Right hindlimb (tissue), 1 donor: ENCODE measurements at places on chromosomes 6 and 20.

GRCh38 chr6:7543789-7544424 is 2.4 kb downstream of the DSP start:
- peak; percentile 23 for DNase-seq

DNA sequence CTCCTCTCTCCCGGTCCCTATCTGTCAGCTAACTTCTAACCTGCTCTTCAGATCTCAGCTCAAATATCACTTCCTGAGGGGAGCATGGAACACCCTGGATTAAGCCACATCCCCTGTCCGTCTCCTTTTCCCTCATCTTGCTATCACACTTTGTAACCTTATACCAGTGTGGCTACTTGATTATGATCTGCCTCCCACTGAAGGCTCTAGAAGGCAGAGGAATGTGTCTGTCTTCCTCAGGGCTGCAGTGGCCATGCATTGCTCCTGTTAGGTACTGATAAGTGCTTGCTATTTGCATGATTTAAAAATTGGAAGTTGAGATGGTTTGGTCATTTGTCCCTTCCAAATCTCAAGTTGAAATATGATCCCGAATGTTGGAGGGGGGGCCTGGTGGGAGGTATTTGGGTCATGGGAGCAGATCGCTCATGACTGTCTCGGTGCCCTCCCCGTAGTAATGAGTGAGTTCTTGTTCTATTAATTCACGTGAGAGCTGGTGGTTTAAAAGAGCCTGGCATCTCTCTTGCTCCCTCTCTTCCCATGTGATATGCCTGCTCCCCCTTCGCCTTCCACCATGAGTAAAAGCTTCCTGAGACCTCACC is 71.4 kb downstream of the PLCB4 start:
- no peak for DNase-seq

DNA sequence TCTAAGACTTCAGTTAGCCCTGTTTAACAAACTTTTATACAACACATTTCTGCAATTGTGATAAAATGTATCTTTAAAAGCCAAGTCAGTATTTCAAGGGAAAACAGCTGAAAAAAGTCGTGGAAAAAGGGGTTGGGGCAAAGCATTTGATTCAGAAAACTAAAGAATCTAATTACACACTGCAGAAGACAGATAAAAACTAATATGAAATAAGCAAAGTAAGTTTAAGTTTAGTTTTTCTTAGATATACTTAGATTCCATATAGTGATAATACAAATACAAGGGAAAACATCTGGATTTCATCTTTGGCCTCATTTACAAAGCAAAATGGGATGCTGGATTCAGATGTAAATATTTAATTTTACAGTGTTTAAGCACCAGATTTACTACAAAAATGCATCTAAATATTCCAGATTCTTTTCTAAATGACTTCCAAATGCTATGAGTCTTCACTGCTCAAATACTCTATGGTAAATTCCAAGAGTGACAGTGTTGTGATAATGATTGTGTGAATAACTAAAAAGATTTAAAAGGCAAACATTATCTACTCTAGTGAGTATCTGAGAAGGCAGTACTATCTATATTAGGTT is 1.5 kb upstream of the ADNP start:
- no peak for DNase-seq

- no peak for DNase-seq
Observed at GRCh38 chr6:159959165-159959975, 9.5 kb upstream of the IGF2R start.

DNA sequence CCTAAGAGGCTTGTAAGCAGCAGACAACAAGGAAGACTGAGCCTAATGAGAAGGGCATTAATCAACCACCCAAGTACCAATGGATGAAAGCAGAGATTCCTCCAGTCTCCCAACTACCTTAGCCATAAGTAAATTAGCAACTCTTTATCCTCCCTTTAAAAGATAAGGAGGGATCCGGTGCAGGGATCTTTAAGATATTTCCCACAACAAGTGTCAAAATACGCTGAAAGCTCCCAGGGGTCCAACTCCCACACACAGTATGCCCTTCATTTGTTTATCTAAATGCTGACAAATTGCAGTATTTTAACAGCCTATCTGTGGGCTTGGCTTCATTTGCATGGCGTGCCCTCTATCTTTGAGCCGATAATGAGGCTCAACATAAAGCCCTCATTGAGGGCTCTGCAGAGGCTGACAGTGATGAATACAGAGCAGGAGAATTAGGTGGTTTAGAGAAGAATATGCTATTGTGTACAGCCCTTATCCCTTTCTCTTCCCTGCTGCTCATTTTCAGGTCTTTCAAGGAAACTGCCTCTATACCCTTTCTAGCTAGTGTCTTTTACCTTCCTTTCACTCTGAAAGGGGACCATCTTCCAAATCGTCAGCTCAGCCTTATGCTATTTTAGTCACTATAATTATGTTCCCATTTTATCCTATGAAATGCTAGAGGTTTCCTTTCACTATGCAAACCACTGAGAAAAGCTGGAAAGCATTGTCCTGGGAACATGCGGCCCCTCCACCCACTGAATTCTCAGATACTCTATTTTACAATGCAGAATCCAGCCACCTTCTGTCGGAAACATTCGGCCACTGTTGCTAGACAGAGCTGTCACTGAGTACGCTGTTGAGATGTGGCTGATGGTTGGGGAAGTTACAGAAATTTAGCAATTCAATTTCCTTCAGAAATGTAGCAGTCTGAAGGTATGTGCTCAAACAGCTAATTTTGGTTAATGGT is 575.2 kb upstream of the JAG1 start:
- DNase-seq = no peak

- DNase-seq = peak; percentile 60
Observed at GRCh38 chr6:31270788-31271640, 878 bp downstream of the HLA-C start.

DNA sequence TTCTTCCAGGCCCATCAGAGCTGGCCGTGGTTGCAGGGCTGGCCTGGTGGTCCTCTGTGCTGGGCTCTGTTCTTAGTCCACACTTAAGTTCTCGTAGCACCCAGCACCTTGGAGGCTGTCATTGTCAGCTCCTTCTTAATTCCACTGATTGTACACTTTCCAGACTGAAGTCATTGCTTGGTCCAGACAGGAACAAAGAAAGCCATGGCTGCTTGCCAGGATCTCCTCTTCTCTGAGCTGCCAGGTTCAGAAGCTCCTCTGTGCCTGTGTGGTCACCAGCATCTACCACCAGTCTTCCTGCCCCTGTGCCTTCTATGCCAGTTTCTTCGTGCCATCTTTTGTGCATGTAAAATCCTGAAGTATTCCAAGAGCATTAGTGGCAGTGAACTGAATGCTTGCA is 39.5 kb upstream of the PCMTD2 start:
- DNase-seq = no peak

DNA sequence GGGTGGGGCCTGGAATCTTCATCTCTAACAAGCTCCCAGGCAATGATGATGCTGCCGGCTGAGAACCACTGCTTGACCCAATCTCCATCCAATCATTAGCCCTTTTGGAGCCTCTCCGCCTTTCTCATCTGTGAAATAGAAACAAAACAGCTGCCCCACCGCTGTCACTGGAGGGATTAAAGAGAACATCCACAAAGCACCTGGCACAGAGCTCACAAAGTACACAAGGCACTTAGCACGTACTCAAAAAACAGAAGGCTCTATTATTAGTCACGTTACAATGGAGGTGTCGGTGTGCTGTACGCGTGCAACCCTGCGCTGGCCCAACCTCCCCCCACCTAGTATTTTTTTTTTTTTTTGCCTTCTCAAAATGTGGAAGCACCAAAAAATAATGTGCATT is 213.5 kb upstream of the ARID1B start:
- DNase-seq = no peak

DNA sequence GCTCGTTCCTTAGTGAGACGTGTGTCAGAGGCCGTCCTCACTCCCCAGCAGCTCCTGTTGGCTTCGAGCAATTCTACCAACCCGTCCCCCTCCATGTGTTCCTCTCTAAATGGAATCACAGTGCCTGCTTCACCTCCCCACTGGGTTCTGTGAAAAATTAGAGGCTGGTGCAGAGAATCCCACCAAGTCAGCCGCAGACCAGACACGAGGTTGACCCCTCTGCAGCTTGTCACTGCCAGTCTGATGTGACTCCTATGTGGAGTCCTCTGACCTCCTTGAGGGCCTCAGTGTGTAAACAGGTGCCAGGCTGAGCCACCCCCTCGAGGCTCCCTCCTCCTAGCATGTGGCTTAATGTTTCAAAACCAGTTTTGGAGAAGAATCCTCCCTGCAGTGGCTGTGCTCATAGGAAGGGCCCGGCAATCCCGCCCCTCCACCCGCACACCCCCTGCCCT is 12.6 kb upstream of the IRF4 start:
- DNase-seq = no peak

- DNase-seq = no peak
Observed at GRCh38 chr6:11769244-11769643, 9.4 kb downstream of the ADTRP start.

DNA sequence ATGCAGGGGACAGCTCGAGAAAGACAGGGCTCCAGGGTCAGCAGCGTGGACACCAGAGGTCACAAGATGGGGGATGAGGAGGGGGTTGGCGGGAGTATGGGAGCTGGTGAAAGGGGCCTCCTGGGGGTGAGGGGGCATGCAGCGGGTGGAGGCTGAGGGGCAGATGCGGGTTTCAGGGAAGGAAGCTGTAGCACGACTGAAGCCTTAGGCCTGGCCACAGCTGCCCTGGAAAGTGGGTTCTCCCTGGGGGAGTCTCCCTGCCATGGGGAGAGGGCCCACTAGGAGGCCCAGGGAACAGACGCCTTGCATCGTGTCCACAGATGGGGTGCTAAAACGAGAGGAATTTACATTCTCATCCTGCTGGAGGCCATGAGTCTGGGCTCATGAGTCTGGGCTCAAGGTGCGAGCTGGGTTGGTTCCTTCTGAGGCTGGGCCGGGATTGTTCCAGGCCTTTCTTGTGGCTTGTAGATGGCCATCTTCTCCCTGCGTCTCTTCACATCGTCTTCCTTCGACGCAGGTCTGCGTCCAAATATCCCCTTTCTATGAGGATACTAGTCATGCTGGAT is 18.0 kb downstream of the APCDD1L start:
- peak; percentile 11 for DNase-seq
